ENCODE measurements at places on chromosomes 11 and 22.

DNA sequence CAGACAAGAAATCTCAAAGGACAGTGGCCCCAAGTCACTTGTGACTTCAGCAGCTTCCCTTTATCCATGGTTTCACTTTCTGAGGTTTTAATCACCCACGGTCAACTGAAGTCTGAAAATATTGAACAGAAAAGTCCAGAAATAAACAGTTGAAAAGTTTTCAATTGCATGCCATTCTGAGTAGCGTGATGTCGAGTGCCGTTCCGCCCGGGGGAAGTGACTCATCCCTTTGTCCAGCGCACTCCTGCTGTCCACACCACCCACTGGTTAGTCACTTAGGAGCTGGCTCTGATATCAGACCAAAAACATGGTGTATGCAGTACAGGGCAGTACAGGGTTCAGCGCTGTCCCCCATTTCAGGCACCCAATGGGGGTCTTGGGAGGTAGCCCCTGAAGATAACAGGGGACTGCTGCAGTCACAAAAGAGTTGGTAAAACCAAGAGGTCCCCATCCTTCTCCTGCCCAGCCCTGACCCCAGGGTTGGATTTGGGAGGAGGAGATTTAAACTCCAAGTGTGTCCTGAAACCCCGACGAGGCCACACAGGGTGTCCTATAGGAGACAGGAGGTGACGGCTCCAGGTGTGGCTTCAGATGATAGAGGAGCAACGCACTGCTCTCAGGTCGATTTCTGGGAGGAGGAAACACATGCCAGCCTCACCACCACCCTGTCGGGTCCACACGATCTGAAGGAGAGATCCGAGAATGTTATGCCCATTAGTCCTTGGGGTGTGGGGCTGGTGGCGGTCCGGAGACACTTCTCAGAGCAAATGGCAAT is 390.1 kb downstream of the CTTN start:
- DNase-seq: peak; percentile 89

GRCh38 chr22:39353346-39353745 is 3.6 kb downstream of the SYNGR1 start:
- DNase-seq: no peak

DNA sequence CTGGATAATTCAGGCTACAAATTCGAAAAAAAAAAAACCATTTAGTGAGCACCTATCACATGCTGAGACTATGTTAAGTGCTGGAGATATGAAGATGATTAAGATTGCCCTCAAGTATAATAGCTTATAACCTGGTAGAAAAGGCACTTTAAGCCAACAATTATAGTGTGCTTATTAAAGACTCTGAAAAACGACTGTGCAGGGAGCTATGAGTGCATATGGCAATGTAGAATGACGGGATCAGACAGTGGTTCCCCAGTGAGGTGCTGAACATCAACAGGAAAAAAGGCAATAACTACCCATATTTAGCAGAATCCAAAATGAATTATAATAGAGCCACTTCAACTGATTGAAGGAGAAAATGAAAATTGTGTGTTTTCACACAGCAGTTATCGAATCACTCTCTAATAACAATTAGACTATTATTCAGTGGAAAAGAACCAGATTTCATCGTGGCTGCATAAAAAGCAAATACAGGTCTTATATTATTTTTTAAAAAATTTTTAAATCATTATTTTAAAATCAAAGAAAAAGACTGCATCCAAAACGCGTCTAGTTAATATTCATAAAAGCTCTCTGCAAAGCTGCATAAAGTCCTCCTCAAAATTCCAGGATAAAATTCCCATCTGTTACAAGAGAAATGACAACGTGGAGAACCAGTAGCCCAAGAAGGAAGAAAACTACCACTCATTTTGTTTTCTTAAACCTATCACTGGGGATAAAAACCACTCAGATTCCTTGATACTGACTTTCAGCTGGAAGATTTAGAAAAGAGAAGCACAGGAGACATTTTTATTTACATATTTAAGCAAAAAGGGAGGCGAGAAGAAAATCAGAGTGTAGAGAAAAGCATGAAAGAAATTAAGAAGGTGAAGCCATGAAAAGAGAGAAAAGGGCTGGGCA is 1.1 kb downstream of the MTMR2 start:
- peak; percentile 7 for DNase-seq

DNA sequence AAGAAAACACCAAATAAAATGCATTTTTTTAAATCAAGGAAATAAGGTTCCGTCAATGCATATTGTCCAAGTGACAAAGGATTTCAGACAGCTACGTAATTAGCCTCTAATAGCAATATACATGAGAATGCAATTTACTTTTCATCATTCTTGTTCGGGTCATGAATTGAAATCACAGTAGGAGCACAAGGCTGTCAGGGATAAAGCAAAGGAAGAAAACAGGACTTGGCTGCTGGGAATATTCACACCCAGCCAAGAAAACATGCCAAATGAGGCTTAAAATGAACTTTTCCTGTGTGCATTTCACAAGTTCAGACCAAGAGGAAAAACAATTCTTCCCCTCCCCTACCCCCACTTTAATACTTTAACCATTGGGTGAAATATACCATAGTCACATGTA is 188.6 kb downstream of the CWF19L2 start:
- no peak for DNase-seq

DNA sequence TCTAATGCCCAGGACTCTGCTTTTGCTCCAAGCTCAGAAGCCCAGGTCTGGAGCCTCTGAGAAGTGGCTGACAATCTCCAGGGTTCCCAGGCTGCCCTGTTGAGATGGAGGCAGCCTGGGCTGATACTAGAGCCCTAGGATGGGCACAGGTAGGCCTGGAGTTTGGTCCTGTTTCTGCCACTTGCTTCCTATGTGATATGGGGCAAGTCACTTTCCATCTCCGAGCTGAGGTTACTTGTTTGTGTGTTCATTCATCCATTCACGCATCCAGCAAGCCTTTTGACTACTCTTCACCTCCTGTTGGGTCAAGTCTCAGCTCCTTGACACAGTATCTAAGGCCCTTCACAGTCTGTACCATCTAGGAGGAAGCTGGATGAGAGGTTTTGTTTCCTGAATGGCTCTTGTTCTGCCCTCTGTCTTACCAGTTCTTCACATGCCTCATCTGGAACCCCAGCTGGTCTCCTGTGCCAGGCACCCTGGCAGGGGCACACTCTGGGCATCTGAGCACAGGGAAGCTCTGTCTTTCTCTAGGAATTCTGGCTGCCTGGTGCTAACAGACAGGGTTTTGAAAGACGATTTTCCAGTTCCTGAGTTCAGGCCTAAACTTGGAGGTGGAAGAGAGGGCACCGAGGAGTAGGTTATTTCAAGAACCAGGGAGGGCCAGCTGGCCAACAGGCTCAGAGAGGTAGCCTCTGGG is 53.2 kb upstream of the AMPD3 start:
- DNase-seq: no peak

DNA sequence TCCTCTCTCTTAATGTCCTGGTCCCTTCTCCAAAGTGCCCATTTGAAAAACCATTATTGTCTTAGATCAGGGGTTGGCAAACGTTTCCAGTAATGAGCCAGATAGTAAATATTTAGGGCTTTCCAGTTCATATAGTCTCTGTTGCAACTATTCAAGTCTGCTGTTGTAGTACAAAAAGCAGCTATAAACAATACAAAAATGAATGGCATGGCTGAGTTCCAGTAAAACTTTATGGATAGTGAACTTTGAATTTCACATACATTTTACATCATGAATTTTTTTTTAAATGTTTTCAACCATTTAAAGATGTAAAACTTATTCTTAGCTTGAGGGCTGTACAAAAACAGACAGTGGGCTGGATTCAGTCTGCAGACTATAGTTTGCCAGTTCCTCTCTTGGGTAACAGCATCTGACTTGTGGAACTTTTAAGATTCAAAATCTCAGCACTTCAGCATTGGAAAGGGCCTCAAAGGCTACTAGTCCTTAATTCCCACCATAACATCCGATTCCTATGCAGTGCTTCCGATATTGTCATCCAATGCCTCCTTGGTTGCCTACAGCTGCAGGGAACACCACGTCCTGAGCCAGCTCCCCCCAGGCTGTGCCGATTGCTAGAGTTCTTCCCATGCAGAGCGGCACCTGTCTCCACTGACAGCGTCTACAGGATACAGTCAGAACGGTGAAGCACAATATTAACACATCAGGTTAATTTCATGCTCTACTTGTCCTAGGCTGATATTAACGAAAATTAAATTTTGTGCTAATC is 65.6 kb upstream of the E2F8 start:
- DNase-seq: no peak

- DNase-seq: no peak
Measured at GRCh38 chr11:35978891-35979290, 35.0 kb downstream of the LDLRAD3 start.

DNA sequence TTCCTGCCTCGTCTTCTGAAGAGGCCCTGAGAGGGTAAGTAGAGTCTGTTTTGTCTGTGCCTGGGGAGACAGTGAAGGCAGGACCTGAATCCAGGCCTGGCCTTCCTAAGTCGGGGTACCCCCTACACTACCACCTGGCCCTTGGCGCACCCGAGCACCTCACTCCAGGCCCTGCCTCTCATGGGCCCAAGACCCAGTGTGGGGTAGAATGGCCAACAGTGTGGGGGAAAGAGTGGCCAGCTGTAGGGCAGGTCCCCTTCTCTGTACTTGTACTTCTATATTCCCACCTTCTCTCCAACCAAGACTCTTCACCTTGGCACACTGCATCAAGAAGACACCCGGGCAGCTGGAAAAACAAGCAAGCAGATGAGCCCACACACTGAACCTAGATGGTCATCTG is 22.4 kb upstream of the BID start:
- no peak for DNase-seq

GRCh38 chr11:119362741-119363080 is 16.2 kb upstream of the MFRP start:
- DNase-seq: no peak

DNA sequence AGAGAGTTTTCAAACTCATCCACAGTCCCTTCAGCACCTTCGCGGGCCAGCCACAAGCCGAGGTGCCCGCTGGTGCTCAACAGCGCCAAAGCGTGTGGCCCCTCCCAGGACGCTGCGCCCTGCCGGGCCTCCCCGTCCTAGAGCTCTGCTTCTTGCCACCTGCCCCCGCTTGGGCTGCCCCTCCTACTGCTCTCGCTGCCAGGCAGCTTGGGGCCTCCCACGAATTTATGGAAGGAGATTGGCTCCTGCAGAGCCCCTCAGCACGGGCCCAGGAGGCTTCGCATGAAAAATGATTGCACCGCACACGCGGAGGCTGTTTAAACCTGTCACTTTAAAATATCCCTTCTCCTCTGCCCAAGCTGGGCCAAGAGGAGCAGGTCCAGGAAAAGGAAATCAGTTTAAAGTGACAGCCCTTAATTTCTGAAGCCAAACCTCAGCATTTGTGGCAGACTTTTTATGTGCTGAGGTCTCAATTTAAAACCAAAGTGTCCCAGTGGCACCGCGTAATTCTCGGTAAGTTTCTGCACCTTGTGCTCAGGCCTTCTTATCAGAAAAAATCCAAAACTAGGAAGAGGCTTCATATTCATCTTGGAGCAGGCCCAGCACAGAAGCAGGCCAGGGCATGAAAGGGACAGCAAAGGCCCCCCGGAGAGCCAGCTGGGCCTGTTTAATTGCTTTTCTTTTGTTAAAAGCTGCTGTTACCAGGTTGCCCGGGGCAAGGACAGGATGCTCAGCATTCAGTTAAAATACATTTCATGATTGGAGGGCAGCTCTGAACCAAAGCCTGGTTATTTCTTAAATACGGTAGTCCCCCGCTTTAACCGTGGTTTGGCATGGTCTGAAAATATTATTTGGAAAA is 303.6 kb downstream of the OPCML start:
- DNase-seq: no peak

DNA sequence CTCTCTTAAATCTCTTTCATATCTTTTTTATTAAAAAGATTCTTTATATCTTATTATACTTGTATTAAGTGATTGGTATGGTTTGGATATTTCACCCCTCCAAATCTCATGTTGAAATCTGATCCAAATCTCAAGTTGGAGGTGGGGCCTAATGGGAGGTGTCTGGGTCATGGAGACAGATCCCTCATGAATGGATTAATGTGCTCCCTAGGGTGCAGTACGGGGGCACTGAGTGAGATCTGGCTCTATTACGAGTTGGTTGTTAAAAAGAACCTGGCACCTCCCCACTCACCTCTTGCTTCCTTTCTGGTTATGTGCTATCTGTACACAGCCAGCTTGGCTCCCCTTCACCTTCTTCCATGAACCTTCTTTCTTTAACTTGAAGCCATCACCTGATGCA is 149.6 kb downstream of the CWF19L2 start:
- no peak for DNase-seq

DNA sequence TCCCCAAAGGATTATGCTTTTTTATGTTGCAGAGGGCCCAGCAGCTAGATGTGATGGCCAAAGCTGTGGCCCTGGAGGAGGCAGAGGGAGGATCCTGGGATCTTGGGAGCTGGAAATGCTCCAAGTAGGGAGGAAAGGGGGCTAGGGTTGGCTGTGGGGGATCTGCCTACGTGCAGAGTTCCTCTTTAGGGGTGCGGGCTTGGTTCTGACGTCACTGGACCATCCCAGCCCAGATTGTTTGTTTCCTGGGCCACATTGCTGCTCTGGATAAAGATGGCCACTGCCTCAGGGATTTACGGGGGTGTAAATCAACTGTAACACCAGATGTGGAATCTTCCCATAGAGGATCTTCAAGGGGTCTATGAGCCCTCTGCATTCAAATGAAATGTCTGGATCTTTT is 110.3 kb upstream of the SYT13 start:
- no peak for DNase-seq

DNA sequence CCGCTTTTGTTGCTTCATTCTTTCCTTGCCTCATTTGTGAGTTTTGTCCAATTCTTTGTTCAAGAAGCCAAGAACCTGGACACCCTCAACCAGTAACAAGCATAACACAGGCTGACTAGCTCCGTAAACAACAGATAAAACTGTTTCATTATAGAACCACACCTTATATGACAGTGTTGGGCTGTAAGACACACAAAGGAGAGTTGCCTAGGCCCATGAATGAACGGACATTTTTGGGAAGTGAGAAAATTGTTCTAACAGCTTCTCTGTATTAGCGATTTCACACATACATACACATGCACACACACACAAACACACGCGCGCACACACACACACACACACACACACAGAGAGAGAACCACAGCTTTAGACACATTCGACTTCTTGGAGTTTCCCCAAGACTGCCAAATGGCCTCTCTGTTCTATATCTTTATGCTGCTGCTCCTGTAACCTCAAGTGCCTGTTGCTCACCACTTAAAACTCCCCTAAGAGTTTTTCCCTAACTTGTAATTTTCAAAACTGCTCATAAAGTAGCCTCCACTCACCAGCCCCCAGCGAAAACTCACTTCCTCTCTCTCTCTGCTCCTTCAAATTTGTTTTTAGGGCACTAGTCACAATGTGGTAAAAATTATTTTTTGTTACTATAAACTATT is 35.9 kb downstream of the CTSC start:
- peak; percentile 8 for DNase-seq

DNA sequence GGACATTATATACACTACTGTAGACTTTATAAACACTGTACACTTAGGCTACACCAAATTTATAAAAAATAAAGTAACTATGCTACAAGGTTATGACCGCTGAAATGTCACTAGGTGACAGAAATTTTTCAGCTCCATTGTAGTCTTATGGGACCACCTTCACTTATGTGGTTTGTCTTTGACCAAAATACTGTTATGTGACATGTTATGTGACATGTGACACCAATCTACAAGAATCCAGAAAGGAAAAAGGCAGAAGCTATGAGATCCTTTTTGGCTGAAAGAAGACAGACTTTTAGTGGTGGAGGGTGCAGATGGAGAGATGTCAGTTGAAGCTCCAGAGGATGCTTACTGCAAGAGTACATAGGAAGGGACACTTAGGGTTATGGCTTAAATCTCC is 1378.4 kb upstream of the TENM4 start:
- no peak for DNase-seq

- no peak for DNase-seq
Measured at GRCh38 chr11:24828938-24829605, 332.2 kb downstream of the LUZP2 start.

Data from M059J (cell line).